ENCODE measurements at places on chromosomes 12 and 14.
A peak's percentile ranks its signal among the peaks of the same experiment; 100 is the strongest.

DNA sequence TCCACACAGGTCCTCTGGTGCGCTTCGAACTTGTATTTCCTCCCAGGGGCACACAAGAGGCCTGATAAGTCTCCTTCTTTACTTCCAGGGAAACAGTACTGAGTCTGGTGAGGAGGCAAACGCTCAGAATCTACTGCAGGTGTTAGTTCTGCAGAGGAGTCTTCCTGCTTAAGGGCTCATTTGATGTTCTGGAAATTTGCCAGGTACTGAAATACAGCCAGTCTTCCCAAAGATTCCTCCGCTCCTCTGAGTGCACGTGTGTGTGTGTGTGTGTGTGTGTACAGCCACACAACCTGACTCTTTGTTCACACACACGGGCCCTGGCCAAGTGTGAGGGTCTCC, 92.0 kb downstream of the FBXL14 start:
- no peak for DNase-seq

DNA sequence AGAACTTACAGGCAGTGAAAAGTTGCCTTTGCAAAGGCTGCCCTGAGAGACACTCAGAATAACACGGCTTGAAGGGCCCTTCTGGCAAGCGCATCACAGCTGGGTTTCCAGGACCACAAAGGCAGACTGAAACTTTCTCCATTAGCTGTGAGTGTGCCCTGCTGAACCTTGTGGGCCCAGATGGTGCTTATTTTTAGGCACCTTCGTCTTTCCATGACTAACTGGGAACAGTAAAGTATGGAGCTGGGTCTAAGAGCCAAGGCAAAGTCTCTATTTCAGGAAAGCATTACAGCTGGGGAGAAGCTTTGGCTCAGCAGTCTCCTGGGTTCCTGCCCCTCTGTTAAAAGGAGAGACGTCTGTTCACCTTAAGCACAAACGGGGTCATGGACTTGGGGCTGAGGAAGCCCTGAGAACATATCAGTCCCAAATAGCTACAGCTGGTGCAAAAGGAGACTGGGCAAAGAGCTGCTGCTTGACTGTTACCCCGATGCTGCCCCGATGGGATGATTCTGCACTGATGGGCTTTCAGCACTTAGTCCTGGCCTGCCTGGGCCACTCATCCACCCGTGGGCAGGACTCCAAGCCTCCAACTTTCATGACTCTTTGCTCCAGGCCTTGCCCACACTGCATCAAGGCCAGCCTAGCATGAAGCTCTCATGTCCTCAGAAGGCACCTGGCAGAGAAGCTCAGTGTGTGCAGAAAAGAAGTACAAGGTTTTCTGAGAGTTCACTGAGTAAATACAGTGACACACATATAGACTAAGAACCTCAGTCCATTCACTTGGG, 248.3 kb downstream of the PHLDA1 start:
- DNase-seq: no peak

GRCh38 chr12:117818400-117818799, 150.4 kb downstream of the KSR2 start:
- no peak for DNase-seq

DNA sequence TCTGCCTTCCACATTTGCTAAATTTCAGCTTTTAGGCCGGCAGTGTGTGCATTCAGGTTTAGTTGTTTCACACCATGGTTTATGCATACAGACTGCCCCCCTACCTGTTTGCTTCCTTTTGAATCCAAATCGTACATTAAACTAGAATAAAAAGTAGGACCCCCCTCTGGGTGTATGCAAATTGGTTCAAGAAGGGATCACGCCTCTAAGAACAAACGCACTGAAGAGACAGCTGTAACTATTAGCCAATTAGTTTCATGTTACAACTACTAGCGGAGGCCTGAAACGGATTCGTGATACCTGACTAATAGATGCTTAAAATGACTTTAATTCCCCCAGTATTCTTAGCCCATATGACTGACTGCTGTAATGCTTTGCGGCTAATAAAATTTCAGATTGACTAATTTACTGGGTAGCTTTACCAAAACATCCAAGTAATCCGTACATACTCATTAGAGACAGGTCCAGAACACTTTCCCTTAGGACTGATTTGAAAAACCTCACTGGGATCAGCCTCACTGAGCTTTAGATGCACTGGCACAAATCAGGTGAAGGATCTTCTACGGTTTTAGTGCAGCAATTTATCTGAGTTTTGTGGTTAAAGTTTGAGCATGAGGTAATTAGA, 411.8 kb downstream of the NPAS3 start:
- no peak for DNase-seq

GRCh38 chr14:49582113-49582977, 3.8 kb downstream of the RPS29 start:
- DNase-seq: no peak

DNA sequence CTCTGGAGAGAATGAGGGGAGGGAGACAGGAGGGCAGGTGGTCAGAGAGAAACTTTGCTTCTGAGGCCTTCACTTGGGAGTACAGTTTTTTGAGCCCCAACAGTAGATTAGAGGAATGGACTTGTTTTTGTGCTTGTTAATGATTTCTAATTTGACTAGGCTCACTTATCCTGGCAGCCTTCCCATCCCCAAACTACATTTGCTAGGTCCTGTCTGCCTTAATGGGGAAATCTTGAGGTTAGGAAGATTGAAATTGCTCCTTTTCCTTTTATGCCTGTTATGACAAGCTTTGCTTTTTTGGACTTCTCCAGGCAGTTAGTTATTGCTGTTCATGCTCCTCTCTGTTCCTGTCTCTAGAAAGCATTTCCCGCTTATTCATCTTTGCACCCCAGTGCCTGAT, 37.7 kb downstream of the SYNE2 start:
- no peak for DNase-seq

DNA sequence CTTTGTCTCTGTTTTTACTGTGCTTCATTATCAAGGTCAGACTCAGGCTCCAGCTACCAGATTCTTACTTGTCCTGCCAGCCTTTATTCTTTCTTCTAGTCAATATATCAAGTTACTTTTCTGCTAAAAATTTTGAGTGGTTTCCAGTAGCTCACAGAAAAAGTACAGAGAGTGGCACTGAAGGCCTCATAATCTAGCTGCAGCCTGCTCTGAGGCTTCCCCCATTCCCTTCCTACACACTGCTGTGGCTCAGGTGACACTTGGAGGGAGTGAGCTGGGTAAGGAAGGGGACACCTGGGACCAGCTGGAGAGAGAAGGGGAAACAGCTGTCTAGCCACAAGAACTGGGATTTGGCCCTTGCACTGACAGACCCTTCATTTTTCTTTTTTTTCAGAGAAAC, 25.4 kb downstream of the TTC6 start:
- no peak for DNase-seq

- peak; percentile 50 for DNase-seq
Observed at GRCh38 chr14:96091149-96091693, 52.1 kb downstream of the C14orf132 start.

DNA sequence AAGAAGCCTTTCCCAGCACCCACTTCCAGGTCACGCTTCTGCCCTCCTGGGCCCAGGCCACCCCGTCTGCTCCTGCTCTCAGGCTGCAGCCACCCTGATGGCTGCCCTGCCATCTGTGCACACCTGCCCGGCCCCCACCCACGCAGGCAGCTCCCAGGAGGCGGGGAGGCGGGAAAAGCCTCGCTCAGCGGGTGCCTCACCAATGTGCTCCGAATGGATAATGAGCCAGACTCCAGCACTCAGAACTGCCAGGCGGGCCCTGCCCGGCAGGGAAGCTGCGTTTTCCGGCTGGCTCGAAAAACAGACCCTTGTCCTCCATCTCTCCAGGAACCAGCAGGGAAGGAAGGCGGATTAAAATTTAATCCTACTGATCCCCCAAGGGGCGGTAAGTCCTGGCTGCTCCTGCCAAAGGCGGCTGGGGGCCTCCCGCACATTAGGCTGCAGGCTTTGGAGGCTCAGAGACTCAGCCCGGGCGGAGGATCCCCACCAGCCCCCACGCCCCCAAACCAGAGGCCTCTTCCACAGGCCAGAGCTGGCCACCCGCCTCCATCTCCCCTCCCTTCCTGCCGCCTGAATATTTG, 104.0 kb downstream of the NCOR2 start:
- no peak for DNase-seq

- DNase-seq: no peak
Observed at GRCh38 chr14:87813211-87813610, 179.8 kb downstream of the GALC start.

DNA sequence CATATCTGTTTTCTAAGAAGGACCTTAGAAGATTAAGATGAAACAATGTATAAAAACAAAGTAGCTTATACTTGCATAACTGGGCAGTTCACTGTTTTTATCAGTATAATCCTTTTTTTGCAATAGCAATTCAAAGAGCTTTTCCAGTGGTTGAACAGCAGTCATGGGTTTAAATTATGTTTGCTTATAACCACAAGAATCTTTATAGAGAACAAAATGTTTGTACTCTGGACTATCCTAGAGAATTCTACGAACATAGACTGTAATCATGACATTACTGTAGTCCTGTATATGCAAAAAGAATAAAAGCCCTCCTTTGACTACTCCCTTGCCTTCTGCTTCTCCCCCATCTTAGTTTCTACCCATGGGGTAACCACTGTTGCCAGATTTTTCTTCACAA, 5.7 kb downstream of the FAM177A1 start:
- no peak for DNase-seq

GRCh38 chr14:104221636-104222369, 83.4 kb downstream of the KIF26A start:
- DNase-seq: no peak

- no peak for DNase-seq
Observed at GRCh38 chr14:95237958-95238340, 80.6 kb upstream of the DICER1 start.

DNA sequence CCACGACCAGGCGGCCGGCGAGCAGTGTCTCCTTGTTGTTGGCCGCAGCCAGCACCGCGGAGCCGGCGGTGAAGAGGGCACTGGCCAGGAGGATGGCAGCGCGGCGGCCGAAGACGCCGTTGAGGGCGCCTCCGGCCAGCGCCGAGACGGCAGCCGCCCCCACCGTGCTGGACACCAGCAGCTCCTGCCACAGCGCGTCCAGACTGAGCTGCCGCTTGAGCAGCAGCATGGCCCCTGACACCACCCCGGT, 691 bp downstream of the SLC2A13 start:
- no peak for DNase-seq

- no peak for DNase-seq
Observed at GRCh38 chr12:69524755-69525469, 54.7 kb downstream of the FRS2 start.

GRCh38 chr14:24343795-24344660, 4.2 kb upstream of the RIPK3 start:
- no peak for DNase-seq

DNA sequence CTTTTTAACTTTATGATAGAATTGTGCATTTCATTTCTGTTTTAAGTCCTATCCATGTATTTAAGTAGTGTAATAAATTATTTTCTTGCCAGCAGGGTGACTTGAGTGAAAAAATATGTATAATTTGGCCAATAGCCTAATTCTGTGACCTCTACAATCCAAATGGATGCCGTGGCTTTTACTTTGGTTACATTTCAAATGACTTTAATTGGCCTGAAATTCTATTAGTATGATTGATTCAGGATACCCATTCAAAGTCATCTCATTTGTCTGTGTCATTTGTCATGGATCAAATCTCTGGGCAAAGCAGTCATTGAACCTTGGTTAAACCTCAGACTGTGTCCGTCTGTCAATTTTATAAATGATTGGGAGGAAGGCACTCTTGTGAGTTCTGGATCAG, 29.6 kb downstream of the CRADD start:
- DNase-seq: no peak

- DNase-seq: no peak
Observed at GRCh38 chr12:91127751-91128150, 16.5 kb upstream of the LUM start.
